Psoas muscle (tissue), 8 donors: ENCODE measurements at places on chromosomes 5 and 9. TPM values are rescaled to one million over a fixed set of nuclear protein-coding genes. Genes with fewer than 3 reads are reported as not detected.

F2RL1 gene
- total RNA-seq = 0.15 TPM

PDE8B gene
- 0.12 TPM for total RNA-seq

CCDC180 gene
- 1.6 TPM for total RNA-seq

CARTPT gene
- total RNA-seq = not detected

CDC25C gene
- not detected for total RNA-seq

DNA sequence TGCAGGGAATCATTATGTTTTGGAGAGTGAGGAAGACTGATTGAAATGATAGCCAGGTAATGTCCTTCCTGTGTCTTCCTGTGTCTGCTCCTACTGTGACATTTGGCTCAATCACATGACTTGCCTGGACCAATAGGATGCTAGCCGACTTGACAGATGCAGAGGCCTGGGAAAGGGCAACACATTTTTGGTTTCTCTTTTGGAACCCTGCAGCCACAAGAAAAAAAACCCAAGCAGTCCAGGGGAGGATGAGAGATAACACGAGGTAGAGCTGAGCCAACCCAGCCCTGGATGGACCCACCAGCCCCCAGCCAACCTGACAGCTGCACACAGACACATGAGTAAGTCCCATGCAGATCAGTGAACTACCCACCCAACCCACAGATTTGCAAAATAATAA, 256.1 kb upstream of the SMARCA2 start:
- no peak for DNase-seq

DNA sequence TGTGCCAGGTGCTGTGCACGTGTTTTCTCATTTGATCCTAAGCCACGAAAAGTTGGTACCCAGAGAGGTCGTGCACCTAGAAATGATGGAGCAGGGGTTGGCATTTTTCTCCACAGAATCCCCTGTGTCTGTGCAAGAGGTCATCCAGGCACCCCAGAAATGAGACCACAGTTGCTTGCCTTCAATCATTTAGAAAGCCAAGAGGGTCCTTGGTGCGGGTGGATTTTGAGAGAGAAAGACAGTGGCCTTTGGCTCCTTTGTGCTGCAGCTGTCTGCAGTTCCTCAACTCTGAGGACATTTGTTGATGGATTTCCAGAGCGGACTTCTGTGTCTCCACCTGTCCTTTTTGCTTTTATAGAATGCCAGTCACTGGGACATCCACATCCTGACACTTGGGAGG, 33.8 kb upstream of the SPRY4 start:
- no peak for DNase-seq

DNA sequence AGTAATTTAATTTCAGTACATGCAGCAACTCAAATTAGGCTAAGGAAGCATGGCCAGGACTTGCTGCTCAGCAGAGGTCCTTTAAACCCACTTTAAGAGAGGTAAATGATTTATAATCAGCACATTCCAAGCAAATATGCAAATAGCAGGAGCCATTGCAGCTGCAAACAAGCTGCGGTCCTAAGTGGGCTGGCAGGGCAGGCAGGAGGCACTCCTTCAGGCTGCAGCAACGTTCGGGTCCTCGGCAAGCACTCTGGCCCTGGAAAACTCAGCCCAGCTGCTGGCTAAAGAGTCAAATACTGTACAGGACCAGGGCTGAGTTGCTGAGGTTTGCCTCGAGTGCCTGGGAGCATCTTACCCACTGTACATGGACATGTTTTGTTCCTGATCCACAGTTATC, 126.9 kb downstream of the FSTL4 start:
- DNase-seq = no peak

- peak; percentile 8 for DNase-seq
Observed at GRCh38 chr9:101705135-101705661, 33.2 kb downstream of the GRIN3A start.

DNA sequence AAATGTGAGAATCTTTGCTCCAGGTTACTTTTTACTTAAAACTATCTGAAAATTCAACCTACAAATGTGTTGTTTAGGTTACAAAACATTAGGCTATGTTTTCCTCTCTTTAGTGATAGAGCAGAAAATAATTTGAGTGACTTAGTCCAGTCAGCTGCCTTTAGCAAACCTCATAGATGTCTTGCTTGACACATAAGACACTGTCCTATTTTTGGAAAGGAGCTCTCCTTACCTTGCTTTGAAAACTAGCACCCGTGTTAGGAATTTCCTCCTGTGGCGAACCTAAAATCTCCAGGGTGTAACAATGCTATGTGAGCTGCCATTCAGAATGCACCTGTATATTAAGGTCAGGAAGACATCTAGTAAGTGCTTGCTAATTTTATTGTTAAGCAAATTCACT, 221.2 kb upstream of the CD180 start:
- no peak for DNase-seq

GRCh38 chr9:406886-407654, 192.4 kb downstream of the DOCK8 start:
- no peak for DNase-seq

DNA sequence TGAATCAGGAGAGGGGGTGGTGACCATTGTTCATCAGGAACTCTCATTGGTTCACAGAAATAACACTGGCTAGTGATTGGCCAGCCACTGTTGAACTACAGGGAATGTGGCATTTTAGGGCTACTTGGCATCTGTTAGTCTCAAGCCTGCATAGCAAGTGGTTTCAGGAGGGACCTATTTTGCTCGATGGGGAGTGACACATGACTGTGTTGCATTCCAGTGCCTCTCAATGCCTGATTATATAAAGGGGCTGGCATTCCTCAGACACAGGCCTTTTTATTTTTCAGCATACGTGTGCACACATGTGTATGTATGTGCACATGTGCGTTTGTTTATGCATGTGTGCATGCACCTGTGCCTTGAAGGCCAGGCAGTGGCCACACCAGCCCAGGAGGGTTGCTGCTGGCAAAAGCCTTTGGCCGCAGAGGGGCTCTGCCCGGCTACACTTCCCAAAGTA, 23.2 kb downstream of the FGD3 start:
- DNase-seq = no peak

DNA sequence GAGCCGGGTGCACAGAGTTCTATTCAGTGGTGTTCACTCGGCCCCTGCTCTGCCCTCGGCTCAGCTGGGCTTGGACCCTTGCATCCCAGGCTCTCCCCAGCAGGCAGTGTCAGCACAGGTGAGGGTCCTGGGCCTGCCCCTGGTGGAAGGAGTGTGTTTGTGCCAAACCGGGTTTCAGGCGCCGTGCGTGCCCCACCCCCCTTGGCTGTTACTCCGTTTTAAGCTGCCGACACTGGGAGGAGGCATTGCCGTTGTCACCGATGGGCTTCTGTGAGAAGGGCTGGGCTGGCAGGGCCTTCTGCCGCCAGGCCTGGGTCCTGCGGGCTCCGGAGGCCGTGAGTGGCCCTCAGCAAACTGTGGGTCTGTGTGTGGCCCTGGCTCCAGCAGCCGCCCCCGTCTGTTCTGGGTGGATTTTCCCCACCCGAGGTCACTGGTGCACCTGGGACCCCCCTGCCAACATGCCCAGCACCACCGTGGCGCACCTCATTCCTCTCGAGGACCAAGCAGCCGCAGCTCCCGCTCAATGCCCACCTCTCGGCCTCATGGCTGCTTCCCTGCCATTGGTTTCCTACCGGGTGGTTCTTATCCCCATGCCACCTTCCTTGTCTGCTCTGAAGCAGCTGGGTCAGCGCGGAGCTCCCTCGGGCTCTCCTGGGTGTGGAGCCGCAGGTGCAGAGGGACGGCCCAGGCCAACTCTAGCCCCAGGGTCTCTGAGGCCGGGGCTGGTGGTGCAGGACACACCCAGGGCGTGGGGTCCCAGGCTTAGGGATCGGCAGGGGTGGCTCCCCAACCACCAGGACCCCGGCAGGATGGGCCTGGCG, 44.3 kb upstream of the EXOC3 start:
- no peak for DNase-seq

- peak; percentile 54 for DNase-seq
Observed at GRCh38 chr9:133709691-133710571, 28.2 kb downstream of the SARDH start.
